ENCODE measurements at places on chromosomes 5 and 9.

GRCh38 chr9:33350310-33350709, 52.1 kb downstream of the AQP7 start:
- no peak for DNase-seq

GRCh38 chr5:39716532-39717028, 291.8 kb upstream of the DAB2 start:
- no peak for DNase-seq

GRCh38 chr5:128949847-128950546, 15.3 kb upstream of the SLC27A6 start:
- DNase-seq: no peak

DNA sequence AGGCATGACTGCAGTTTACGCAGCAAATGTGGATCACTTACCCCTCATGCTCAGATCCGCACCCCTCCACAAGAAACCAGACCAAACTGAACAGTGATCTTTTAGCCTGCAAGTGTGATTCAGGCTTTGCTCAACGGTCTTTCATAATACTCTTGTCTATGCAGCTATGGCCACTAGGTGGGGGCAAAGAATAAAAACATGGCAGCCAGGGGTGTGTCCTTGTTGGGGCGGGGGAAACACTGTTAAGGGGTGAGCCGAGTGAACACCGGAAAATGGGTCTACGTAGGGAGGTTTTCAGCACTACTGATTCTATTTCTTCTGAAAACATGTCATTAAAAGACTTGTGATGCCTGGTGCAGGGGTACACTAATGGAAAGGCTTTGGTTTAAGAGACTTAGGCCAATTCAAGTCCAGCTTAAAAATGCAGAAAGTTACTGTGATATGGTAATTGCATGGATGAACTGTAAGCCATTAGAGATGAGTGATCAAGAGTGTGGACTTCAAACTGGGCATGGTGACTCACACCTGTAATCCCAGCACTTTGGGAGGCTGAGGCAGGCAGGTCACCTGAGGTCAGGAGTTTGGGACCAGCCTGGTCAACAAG, 49.9 kb upstream of the GPR151 start:
- no peak for DNase-seq

GRCh38 chr5:154568589-154568988, 90.6 kb upstream of the HAND1 start:
- no peak for DNase-seq

GRCh38 chr5:149037817-149038216, 25.0 kb downstream of the SH3TC2 start:
- DNase-seq: no peak

DNA sequence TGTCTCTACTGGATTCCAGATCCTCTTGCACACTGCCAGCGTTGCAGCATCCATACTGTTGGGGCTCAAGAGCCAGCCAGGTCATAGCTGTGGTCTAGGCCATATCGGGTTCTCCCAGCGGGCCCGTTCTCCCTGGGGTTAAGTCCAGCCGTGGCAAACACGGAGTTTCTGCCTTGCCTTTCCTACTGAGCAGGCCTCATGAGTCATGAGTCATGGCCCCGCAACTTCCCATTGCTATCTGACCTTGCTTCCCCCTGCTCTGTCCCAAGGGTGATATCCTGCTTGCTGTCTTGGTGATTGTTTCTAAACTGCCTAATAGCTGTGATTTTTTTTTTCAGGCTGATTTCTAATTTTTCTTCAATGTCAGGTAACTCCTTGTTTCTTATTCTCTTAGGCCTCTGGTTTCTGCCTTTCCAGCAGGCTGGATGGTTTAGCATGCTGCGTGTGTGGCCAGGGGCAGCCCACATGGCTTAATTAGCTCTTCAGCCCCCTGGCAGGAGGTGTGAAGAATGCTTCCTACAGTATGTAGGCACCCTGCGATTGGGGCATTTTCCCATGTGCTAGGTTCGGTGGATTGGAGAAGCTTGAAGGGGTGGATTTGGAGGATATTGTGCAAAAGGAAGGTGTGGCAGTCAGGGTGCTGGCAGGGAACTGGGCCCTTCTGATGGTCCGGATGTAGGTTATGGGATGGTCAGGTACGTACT, 18.7 kb downstream of the DAPK1 start:
- no peak for DNase-seq

- DNase-seq: no peak
Measured at GRCh38 chr5:43663916-43664315, 60.9 kb downstream of the NNT start.

GRCh38 chr5:134647750-134648424, 698 bp upstream of the SEC24A start:
- no peak for DNase-seq

- no peak for DNase-seq
Measured at GRCh38 chr5:111953351-111954127, 196.5 kb upstream of the NREP start.

DNA sequence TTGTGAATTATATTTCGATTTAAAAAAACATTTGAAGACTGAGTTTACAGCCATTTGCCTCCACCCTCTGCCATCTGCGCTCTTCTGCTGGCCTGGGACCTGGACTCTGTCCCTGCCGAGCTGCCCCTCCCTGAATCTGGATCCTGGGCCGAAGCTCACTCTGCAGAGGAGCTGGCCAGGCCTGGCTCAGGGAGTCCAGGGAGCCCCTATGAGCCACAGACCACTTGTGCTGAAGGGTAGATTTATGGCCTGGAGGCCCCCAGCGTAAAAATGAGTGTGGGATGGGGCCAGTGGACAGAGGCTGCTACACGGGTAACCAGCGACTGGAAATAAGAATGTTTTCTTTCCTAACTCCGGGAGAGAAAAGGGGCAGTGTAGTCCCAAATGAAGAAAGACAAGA, 129.8 kb downstream of the FGF18 start:
- DNase-seq: no peak

- DNase-seq: no peak
Measured at GRCh38 chr5:94209774-94210355, 408.5 kb downstream of the KIAA0825 start.

- DNase-seq: no peak
Measured at GRCh38 chr5:53246042-53246836, 136.7 kb upstream of the MOCS2 start.

GRCh38 chr5:150112201-150113046, 26.1 kb upstream of the CSF1R start:
- no peak for DNase-seq

DNA sequence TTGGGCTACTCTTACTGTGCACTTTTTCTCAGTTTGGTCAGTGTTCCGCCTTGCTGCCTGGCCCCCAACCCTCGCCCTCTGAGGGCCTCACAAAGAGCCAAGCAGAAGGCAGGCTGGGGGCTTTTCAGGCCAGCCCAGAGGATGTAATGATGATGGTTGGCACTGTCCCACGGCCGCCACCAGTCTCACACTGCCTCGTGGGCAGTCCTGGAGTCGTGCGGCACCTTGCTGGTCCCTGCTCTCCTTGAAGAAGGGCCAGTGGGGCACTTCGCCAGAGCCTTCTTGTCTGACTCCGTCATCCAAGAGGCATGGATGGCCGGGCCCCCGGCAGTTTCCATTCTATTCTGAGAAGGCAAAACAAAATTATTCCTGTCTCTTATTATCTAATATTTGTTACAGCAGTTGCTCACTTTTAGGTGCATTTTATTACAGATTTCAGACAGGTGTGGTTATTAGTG, 21.0 kb downstream of the TENT4A start:
- no peak for DNase-seq

- DNase-seq: no peak
Measured at GRCh38 chr5:173839117-173839713, 48.9 kb upstream of the CPEB4 start.

GRCh38 chr5:170138273-170138672, 32.6 kb downstream of the FOXI1 start:
- no peak for DNase-seq

- no peak for DNase-seq
Measured at GRCh38 chr5:64925123-64925522, 156.4 kb downstream of the CWC27 start.

- DNase-seq: no peak
Measured at GRCh38 chr9:111005746-111006470, 32.4 kb downstream of the LPAR1 start.

- DNase-seq: no peak
Measured at GRCh38 chr5:100584889-100585288, 49.7 kb downstream of the FAM174A start.

- DNase-seq: no peak
Measured at GRCh38 chr9:127033061-127033460, 89.4 kb downstream of the ANGPTL2 start.

All from NCI-H1048 (cell line).